CD4-positive, alpha-beta T cell treated with Interleukin-1 beta for 1 hour (primary cell): ENCODE measurements at places on chromosomes 5 and 9.
A peak's percentile ranks its signal among the peaks of the same experiment; 100 is the strongest.

- DNase-seq = no peak
Observed at GRCh38 chr9:27668280-27668679, 95.0 kb upstream of the C9orf72 start.

DNA sequence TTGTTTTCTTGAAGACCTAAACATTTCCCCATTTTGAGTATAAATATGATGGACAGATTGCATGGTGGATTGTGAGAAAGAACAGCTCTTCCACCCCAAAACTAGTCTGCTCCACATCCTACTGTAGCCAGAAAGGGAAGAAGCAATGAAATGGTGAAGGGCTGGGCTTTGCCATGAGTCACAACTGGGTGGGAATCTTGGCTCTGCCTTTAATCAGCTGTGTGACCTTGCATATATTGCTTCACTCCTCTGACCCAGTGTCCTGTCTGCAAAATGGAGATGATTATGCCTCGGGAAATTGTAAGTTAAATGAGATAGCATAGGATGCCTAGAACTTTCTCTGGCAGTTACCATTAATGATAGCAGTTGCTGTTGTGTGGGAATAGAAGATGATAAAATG, 101.9 kb downstream of the PDE8B start:
- no peak for DNase-seq

DNA sequence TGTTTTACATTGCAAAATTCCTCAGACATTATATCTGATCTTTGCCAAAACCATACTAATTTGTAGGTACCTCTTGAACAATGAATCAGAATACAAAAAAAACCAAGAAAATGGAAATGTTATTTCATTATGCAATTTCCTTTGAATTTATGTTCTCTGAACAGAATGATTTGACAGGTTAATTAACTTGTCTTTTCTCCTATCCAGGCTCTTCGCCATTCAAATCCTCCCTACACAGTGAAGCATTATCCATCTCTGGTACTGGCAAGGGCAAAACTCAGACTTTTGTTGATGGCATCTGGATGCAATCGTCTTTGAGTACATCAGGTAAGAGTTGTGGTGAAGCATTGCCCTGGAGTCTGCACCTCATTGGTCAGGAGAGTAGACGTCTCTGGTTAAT, 655.7 kb upstream of the ITGA1 start:
- no peak for DNase-seq

- DNase-seq = no peak
Observed at GRCh38 chr5:5900350-5900749, 477.9 kb downstream of the ICE1 start.

DNA sequence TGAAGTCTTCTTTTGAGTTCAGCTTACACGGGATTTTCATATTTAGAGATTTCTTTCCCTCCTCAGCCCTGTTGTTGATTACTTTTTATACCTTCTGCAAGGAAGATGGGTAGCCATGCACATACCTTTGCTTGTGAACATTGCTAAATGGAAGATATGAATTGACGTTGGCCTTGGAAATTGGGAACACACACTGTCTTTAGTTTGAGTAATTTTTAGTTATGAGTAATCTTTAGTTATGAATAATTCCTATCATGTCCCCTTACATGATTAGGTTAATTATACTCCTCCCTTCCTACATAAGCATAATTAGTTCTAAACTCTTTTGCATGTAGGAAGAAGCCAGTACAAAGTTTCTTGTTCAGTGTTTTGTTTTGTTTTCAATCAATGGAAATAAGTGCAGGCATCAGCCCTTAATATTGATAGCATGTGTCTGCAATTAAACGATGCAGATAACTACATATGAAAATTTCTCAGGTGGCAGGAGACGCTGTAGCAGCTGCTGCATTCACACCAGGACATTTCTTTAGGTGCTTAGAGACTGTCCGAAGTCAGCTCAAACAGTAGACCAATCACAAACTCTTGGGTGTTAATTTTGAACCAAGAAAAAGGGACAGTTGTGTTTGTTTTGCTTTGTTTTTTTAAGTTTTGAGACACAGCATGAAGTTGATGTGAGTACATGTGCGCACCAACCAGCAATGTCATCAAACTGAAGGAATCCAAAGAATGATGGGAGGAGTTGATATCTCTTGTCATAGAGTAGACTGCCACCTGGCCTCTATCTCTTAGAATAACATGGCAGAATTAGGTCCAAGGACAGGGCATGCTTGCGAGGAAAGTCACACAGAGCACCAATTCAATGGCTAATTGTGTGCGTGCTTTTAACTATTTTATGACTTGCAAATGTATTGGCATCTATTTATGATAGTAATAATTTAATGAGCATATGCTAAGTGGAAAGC, 51.4 kb downstream of the SMARCA2 start:
- no peak for DNase-seq

- no peak for DNase-seq
Observed at GRCh38 chr5:124718380-124718789, 28.1 kb downstream of the ZNF608 start.

DNA sequence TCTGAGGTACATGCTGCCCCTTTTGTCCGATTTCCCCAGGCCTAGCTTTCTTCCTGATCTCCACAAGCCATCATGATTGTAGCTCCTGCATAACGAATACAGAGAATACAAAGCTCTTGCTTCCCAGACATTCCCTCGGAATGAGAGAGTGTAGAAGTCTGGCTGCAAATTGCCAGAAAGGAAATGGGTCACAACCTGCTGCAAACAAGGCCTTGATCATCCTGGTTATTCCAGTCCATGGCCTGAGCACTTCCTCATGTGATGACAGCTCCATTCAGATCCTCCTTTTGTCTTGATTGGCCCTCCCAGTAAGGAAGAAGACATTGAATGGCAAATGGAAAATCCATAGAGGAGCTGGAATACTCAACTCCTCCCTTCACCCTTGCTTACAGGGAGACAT, 136.0 kb upstream of the ADRA1B start:
- DNase-seq = no peak

DNA sequence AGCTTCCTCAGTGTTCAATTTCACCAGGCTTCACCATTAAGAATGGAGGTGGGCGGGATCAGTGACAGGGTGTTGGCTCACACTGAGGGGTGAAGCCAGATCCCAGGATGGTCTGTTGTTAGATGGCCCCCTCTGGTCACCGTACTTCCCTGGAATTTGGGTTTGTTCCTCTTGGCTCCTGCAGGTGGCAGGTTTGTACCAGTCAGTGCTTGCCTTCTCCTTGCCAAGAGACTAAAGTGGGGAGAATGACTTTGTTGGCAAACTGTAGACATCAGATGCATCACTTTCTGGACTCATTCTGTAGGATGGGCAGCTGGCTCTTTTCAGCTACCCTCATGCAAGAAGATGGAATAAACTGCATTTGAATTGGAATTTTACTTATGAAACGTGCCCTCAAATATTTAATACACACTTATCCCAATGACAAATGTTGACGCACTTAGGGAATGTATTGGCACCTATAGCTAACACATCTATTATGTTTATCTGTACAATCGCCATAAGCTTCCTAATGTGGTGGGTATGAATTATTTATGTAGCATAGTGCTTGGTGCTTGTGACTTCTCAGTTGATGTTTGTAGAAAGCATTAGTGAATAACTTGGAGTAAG, 31.4 kb upstream of the ANKRD55 start:
- peak; percentile 32 for DNase-seq

- no peak for DNase-seq
Observed at GRCh38 chr9:107323836-107324585, 40.9 kb downstream of the RAD23B start.

DNA sequence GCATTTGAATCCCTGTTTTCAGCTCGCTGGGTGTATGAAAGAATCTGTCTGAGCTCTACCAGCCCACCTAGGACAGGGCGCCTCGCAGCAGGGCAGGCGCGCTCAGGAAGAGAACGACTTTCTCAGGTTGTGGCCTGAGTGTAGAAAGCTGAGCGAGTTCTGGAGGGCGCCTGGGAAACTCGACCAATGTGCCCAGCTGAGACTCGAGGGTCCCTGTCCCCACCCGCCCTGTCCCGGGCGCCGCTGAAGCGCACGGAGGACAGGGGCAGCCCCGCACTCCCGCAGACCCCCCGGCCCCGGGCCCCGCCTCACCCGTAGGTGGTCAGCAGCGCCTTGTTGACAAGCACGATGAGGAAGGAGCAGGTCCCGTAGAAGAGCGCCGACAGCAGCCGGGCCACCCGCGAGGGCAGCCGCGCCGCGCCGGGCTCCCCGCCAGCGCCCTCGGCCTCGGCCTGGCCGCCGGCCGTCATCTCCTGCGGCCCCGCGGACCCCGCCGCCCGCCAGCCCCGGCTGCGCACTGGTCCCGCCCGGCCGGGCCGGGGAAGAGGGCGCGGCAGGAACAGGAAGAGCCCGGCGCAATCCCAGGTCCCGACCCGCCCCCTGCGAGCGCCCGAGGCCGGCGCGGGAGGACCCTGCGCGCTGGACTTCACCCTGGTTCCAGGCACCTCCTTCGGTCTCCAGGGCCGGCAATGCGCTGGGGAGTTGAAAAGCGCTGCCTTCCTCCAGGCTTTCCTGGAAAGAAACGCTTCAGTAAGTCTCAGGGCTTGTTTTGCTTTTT, at the start of gene SLC35D2:
Gene SLC35D2, minus strand, starts transcription at position 547 of the 778 bp plus-strand sequence. Its CDS starts 77 bp downstream, at position 470.
- DNase-seq = peak; percentile 18

DNA sequence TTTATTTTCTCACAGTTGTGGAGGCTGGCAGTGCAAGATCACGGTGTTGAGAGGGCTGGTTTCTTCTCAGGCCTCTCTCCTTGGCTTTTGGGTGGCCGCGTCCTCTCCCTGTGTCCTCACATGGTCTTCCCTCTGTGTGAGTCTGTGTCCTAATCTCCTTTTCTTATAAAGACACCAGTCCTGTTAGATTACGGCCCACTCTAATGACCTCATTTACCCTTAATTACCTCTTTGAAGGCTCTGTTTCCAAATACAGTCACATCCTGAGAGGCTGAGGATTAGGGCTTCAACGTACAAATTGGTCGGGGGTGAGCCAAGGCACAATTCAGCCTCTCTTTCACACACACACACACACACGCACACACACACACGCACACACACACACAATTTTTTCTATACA, 73.0 kb downstream of the UGCG start:
- DNase-seq = no peak

DNA sequence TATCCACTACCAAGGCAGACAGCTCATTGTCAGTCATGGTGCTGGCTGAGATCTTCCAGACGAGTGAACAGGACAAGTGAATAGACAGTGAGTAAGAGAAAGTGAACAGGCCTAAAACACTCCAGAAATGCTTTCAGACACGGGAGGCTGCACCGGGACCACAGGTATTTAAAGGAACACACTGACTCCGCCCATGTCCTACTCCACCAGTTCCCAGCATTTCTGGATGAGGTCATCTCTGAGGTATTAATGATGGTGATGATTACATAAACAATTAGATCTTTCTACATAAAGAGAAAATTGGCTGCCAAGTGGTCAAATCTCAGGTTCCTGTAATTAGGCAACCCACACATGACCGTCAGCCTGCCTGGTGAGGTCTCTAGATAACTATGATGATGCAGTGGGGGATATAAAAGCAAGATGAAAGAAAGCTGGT, at the start of gene ACTBL2:
Gene ACTBL2, minus strand, starts transcription at position 141 of the 436 bp plus-strand sequence. Its CDS starts 104 bp downstream, at position 37.
- DNase-seq = no peak

- no peak for DNase-seq
Observed at GRCh38 chr5:133736512-133736911, 124.2 kb upstream of the FSTL4 start.

DNA sequence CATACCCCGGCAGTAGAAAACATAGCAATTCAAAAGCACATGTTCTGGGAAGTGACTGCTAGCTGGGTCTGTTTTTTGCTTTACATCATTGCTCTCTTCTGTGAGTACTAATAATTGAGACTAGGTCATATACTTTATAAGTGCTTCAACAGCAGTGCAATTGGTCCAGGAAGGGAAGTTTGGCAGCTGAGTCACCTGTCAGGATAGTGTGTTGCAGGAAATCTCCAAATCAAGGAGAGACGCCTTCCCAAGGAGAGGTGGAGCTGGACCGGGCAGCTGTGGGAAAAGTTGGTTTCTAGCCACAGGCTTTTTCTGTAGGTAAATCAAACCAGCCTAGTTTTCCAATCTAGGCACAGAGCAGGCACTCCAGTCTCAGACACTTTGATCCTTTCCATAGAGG, 330.1 kb downstream of the ENC1 start:
- DNase-seq = no peak

GRCh38 chr9:1014225-1014624, 35.9 kb upstream of the DMRT2 start:
- no peak for DNase-seq

GRCh38 chr9:83204047-83204446, 141.1 kb upstream of the RASEF start:
- no peak for DNase-seq

DNA sequence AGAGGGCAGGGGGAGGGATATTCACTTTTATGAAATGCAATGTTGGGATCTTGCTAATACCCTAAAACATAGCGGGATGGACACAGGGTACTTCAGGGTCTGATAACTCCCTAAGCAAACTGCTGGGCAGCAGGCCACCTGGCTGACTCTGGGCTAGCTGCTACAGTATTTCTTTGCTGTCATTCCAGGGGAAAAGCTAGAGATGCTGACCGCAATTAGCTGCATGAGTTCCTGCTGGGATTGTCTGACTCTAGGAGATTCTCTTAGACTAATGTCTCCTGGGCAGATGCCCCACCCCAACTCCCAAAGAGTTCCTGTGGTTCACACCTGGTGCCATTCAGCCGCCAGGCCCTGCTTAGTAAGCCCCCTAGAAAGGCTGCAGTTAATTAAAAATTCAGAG, 69.9 kb downstream of the PSAT1 start:
- no peak for DNase-seq

GRCh38 chr9:126661122-126661520, 47.4 kb downstream of the LMX1B start:
- no peak for DNase-seq

- DNase-seq = no peak
Observed at GRCh38 chr9:17761984-17762676, 183.3 kb downstream of the SH3GL2 start.

DNA sequence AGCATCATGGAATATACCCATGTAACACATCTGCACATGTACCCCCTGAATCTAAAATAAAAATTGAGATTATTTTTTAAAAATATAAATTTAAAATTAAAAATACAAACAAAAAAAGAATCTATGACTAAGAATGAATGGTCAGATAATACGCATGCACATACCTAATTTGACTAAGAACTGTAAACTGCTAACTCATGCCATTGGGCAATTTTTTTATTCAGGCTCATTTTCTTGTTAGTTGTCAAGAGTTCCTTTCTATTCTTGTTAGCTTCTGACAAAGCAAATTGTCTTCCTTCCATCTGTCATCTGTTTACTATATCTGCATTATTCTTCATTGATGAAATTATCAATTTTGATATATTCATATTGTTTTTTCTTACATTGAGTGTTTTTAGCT, 69.5 kb upstream of the HAND1 start:
- no peak for DNase-seq

- no peak for DNase-seq
Observed at GRCh38 chr9:120507936-120508510, 71.9 kb downstream of the CDK5RAP2 start.

- peak; percentile 23 for DNase-seq
Observed at GRCh38 chr5:177600508-177601018, 631 bp downstream of the B4GALT7 start.

- no peak for DNase-seq
Observed at GRCh38 chr5:122751293-122751782, 23.5 kb upstream of the SNX2 start.

- no peak for DNase-seq
Observed at GRCh38 chr9:135209852-135210251, 122.4 kb downstream of the OLFM1 start.
